Thymus (tissue), 14 donors: ENCODE measurements at places on chromosomes 5 and 9. TPM values are rescaled to one million over a fixed set of nuclear protein-coding genes. Genes with fewer than 3 reads are reported as not detected.
A peak's percentile ranks its signal among the peaks of the same experiment; 100 is the strongest.

Gene C9orf153
- total RNA-seq, result 0.19 TPM

Gene TAF7
- total RNA-seq, result 138 TPM

Gene UAP1L1
- total RNA-seq, result 1.9 TPM

Gene SNCAIP
- 5.2 TPM for total RNA-seq

DNA sequence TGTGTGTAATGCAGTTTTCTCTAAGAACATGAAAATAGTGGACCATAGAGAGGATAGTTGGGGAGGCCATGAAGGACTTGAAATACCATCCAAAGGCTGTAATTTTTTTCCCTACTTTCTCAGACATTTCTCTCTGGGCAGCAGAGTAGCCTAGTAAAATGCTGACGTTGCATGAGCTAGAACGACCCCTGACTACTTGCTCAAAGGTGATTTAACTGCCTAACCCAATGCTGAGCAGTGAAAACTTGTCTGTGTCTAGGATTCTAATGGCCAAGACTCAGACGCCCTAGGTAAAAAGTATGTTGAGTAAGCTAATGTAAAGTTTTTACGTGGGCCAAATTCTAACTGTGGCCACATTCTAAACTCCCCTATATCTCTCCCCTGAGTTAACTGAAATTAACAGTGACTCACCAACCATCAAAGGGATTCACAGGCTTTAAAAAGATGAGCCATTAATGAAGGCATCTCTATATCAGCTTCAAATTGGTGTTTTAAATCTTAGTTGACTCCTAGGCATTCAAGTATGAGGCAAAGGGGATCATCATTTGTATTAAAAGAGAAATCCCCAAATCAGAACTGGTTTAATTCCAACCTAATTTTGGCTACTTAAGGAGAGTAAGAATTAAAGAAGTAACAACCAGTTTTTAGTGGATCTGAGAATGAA, 121.0 kb upstream of the GAS1 start:
- DNase-seq, result no peak

DNA sequence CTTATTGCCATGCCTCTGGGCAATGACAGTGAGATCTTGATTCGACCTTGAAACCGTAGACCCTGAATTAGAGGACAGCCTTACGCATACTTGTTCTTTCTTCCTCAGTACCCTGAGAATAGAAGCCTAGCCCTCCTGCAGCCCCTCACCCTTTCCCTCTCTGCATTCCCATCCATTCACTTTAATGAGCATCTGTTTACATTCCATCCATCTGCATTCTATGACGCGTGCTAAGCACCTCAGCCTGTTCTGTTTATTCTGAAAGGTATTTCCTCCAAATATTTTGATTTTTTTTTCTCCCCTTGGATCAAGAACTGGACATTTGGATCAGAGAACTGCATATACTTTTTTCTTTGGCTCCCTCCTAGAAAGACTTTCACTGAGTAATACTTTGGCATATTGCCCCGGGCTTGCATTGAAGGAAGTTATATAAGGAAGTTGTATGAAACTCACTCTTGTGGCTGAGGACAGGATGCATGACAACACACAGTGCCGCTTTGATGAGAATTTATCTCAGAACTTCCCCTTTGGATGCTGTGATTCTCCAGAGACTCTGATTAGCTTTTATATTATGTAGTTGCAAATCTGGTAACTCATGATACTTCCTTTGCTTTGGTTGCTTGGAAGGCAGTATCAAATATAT, 15.7 kb downstream of the TMEM8B start:
- DNase-seq, result peak; percentile 69

- DNase-seq, result no peak
These were observed 13.2 kb upstream of the ADRA1B start for GRCh38 chr5:159903131-159903530.

- DNase-seq, result no peak
These were observed 238.9 kb upstream of the ADCY2 start for GRCh38 chr5:7157083-7157482.

- no peak for DNase-seq
These were observed 130.6 kb downstream of the FBXO38 start for GRCh38 chr5:148514344-148514743.

GRCh38 chr5:77424921-77425320, 67.2 kb downstream of the WDR41 start:
- no peak for DNase-seq

GRCh38 chr9:130845901-130846481, 10.9 kb downstream of the ABL1 start:
- no peak for DNase-seq

GRCh38 chr5:51860532-51861018, 477.3 kb downstream of the ISL1 start:
- DNase-seq, result no peak

GRCh38 chr9:112135706-112136105, 39.4 kb downstream of the SUSD1 start:
- no peak for DNase-seq

DNA sequence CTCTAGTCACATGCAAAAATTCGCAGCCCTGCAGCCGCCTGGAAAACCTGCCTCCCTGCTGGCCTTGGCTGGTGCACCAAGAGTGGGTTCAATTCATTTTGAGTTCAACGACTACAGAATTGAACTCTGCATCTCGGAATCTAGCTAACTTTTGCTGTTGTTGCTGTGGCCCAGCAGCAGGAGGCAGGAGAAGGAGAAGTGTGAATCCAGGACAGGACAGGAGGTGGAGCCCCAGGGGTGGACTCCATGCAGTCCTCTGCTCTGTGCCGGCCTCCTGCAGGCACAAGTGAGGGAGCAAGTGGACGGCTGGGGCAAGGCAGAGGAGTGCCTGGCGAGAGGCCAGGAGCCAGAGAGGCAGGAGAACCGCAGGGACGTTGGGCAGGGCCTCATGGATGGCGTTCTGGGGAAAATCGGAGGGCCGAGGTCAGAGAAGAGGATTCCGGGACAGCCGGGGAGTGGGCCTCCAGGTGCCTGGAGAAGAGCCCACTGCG, 214.2 kb downstream of the FANCC start:
- DNase-seq, result no peak

GRCh38 chr5:52805615-52806014, 17.9 kb downstream of the ITGA1 start:
- no peak for DNase-seq

DNA sequence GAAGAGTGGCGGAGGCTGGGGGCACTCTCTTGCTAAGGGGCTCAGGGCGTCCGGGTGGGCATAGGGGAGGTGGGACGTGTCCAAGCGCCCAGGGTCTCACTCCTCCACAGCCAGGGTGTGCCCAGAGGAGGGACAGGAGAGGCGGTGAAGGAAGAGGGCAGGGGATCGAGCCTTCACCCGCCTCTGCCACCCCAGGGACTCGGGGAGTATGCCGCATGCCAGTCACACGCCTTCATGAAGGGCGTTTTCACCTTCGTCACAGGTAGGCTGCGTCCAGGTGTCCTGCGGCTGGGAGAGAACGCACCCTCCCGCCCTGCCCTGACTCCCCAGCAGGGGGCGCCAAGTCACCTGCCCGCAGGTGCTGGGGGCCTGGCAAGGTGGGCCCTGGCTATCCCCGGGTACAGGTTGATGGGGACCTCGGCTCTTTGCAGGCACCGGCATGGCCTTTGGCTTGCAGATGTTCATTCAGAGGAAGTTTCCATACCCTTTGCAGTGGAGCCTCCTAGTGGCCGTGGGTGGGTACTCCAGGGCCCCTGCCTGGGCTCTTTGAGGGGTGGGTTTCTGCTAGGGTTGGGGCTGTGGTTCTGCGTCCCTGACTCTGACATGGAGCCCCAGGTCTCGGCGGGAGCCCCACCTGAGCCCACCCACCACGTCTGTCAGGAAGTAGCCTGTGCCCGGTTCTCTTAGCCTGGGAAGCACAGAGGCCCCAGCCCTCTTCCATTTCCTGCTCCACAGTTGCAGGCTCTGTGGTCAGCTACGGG, 552 bp downstream of the TMEM141 start:
- no peak for DNase-seq

DNA sequence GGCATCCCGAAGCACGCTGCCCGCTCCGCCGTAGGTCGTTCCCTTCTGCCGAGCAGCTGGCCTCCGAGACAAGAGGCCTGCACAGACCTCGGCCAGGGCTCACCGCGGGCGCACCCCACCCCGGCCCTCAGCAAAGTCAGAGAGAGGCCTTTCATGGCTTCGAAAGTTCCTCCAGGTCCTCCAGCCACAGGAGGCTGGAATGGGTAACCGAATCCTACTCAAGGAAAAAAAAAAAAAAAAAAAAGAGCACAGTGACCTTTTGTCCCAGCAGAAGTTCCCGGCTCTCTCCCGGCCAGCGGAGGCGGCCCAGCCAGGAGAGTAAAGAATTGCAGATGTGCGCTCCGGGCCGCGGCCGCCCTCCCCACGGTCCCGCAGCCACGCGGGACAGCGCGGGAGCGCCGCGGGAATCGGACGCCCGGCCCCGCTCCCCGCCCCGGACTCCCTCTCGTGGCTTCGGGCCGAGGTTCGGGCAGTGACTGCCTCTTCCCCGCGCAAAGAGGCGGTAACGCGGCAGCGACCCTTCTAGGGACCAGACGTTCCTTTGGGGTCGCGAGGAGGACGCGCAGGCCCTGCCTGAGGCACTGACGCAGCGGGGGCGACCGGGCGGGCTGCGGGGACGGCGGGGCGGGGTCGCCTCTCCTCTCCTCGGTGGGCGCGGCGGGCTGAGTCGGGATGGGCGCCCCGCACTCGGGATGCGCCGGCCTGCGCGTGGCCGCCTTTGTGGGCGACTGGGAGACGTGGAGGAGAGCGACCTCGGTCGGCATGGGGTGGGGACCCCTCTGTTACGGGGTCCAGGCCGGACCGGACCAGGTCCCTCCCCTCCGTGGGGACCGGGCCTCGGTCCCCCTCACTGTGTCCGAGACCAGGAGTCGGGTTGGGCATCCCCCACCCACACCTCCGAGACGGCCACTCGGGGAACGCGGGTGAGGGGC, 754 bp downstream of the GFPT2 start:
- no peak for DNase-seq

DNA sequence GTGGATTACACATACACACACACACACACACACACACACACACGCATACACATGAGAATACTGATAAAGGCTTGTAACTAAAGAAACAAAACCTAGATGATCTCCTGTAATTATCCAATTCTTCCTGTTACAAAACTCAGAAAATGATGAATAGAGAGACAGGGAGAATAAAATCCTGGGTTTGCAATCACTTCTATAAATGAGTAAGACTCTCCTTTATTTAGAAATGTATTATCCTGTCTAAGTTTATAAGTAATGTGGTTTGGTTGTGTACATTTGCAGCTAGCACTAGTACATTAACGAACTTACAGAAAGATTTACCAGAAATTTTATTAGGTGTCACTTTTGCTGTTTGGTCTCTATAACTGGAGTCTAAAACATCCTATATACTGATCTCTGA, 2.8 kb upstream of the PRR16 start:
- no peak for DNase-seq

DNA sequence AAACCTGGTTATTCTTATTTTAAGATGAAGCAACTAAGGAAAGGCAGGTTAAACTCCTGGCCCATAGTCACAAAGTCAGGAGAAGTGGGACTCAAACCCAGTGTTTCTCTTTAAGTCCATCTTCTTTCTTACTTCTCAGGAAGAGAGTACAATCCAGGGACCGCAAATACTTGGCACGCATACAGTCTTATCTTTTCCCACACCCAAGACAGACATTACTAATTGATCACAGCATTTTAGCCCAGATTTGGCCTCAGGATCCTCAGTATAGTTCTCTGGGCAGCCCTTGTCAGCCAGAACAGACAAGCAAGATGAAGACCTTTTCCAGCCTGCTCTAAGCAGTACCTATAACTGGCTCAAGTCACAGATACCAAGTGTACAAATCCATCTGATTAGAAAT, 125.5 kb upstream of the RAI14 start:
- no peak for DNase-seq

- DNase-seq, result no peak
These were observed 20.4 kb upstream of the PRUNE2 start for GRCh38 chr9:76926324-76926741.

- DNase-seq, result no peak
These were observed 188.0 kb downstream of the ELAVL2 start for GRCh38 chr9:23638011-23638410.

DNA sequence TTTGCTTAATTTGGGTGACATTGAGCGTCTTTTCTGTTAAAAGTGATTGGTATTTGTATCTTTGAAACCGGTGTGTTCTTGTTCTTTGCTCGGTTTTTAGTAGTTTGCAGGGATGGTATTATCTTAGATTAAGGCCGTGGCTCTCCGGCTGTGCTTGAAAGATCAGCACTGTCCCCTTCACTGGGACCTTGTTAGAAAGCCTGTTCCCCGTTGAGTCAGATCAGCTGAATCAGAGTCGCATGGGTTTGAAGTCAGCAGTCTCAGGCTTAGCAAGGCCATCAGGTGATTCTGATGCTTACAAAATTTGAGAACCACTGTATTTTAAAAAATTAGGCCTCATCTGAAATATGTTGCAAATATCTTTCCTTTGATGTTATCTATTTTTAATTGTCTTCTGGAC, 5.0 kb downstream of the DIRAS2 start:
- no peak for DNase-seq

GRCh38 chr5:96065685-96066385, 104.2 kb upstream of the ELL2 start:
- no peak for DNase-seq

- no peak for DNase-seq
These were observed 27.6 kb downstream of the ACTL7A start for GRCh38 chr9:108889649-108890067.

DNA sequence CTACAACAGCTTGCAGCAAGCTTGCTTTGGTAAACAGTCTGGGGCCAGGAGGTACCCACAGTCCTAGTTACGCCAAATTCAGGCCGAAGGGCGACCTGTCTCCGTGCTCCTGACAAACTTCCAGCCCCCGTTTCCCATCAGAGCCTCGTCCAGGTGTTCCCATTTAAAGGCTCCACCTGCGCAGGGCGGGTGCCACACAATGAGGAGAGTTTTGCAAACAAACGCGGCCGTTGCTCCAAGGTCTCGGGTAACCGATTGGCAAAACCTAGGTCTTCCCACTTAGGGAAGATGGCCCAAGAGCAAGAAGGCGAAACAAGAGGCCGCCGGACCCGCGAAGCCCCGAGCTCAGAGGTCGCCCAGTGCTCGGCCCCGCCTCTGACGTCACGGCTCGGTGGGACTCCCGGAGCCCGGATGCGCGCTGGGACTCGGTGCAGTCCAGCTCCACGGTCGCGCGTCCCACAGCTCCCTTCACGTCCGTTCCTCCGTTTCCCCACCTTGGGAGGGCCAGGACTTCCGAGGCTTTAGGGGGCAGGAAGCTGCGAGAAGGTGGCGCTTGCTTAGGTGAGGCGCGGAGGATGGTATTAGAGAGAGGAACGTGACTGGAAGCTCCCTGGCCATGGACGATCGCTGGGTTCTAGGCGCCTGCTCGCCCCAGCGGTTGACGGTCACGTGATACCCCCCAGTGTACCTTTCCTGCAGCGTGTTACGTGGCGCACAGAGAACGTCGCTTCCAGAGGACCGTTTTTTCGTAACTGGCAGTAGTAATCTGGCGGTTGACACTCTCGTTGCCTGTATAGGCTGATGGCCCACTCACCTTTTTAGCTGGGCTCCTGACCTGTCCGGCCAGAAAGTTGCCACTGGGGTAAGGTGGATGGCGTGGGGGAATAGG, 41.8 kb upstream of the KDM4C start:
- DNase-seq, result peak; percentile 67

DNA sequence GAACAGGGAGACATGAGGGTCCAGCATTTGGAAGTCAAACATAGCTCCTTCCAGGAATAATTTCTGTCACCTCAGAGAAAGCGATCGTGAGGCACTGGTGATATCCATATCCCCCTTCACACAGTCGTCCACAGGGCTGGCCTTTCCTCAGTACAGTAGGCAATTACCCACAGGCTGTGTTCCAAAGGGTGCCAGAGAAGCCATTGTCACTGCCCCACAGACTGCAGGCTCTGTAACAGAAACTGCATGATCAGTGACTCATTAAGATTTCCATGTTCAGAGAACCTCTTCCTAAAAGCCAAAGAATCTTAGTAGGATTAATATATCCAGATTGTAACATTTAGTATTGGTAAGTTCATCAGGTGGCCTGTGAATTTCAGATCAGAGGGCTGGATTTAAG, 127.6 kb downstream of the RPS23 start:
- no peak for DNase-seq
